Retina (tissue), 1 donor: ENCODE measurements at places on chromosomes 3 and 15.

DNA sequence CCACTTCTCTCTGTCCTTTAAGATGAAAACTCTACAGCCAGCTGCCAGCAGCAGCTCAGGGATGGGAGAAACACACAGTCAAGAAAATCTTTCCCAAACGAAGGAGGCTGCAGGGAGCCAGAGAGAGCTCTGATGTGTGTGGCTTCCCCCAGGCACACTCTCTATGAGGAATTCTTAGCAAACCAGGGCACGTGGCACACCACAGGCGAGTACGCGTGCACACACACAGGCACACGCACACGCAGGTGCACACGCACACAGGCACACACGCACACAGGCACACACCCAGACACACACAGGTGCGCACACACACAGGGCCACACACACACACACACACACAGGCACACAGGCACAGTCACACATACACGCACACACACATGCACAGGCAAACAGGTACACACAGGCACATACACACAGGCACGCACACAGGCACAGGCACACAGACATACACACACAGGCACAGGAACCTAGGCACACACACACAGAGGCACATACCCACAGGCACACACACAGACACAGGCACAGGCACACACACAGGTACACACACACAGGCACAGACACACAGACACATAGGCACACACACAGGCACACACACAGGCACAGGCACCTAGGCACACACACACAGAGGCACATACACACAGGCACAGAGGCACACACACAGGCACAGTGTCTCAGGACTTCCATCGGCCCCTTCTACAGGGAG lies 91.5 kb upstream of the ATP2B2 start:
- no peak for DNase-seq

- no peak for DNase-seq
Observed at GRCh38 chr3:9206287-9206686, 43.2 kb downstream of the SRGAP3 start.

DNA sequence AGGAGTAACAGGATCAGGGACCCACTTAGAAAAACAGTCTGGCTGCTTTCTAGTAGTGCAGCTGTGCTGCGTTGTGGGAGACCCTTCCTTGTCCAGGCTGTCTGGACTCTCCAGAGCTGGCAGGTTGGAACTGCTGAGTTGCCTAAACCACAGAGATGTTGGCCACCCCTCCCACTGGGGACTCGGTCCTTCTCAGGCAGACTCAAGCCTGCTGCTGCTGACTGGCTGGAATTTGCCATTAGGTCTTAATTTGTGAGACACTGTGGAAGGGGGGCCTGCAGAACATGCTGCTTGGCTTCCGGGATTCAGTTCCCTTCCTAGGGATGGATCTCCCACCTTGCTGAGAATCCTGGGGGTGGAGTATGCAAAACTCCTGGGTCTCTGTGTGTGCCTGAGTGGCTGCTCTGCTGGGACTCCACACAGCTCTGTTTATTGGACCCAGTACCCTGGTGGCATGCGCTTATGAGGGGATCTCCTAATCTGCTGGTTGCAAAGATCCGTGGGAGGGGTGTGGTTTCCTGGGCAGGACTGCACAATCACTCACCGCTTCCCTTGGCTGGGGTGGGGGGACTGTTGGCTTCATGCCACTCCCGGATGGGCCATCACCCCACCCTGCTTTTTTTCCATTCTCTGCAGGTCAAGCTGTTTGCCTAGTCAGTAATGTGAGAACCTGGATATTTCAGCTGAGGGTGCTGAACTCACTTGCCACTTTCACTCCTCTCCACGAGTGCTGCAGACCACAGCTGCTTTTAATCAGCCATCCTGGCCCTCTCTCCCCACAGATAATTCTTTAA lies 150.5 kb downstream of the CFAP20DC start:
- DNase-seq = no peak

DNA sequence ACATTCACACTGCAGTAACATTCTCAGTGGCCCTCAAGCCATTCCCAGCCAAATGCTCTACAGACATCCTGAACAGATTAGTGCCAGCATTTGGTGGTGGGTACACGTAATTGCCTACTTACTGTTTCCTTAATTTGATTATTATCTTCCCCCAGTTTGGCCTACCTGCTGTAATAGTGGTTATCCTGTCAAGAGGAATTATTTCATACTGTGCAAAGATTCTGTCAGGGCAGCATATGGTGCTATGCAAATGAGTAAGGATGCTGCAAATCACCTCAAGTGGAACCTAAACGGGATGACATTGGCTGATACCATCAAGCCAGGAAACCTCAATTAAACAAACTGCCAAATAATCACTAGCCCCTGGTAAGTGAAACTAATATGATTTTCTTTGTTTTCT lies 88.7 kb downstream of the SEMA6D start:
- peak; percentile 19 for DNase-seq
